Stimulated activated CD8-positive, alpha-beta memory T cell treated with anti-CD3 and anti-CD28 coated beads, Interleukin-4, amount 100 ng/mL, for 4 hours (primary cell): ENCODE measurements at places on chromosomes 12 and 14.

DNA sequence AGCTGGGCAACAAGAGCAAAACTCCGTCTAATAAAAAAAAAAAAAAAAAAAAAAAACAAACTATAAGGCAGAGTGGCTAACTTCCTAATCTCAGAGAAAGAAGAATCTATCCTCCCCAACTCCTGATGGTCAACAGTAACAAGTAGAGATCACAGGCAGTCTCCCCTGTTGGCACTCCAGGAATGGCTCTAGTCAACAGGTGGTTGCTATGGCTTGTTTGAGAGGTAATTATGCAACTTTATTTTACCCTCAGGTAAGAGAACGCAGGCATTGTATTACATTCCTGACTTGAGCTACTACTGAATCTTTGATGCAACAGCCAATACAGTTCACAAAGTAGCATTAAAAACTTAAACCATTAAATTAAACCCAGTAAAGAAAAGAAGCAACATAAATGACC, 180.3 kb downstream of the DICER1 start:
- no peak for DNase-seq

- no peak for DNase-seq
These were observed 8.2 kb downstream of the WBP11 start for GRCh38 chr12:14795028-14795448.

GRCh38 chr14:87254331-87254874, 738.6 kb downstream of the GALC start:
- DNase-seq = no peak

GRCh38 chr14:104771918-104772706, 19.2 kb downstream of the SIVA1 start:
- no peak for DNase-seq

- no peak for DNase-seq
These were observed 11.1 kb downstream of the GPR84 start for GRCh38 chr12:54352891-54353874.

DNA sequence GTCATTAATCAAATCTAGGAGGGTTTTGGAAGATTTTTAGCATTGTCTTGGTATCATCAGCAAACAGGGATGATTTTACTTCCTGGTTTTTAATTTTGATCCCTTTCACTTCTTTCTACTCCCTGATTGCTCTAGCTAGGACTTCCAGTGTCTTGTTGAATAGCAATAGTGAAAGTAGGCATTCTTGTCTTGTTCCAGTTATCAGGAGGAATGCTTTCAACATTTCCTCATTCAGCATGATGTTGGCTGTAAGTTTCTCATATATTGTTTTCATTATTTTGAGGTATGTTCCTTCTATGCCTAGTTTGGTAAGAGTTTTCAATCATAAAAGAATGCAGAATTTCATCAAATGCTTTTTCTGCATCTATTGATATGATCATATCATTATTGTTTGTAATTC, 244.2 kb upstream of the CLEC14A start:
- no peak for DNase-seq

DNA sequence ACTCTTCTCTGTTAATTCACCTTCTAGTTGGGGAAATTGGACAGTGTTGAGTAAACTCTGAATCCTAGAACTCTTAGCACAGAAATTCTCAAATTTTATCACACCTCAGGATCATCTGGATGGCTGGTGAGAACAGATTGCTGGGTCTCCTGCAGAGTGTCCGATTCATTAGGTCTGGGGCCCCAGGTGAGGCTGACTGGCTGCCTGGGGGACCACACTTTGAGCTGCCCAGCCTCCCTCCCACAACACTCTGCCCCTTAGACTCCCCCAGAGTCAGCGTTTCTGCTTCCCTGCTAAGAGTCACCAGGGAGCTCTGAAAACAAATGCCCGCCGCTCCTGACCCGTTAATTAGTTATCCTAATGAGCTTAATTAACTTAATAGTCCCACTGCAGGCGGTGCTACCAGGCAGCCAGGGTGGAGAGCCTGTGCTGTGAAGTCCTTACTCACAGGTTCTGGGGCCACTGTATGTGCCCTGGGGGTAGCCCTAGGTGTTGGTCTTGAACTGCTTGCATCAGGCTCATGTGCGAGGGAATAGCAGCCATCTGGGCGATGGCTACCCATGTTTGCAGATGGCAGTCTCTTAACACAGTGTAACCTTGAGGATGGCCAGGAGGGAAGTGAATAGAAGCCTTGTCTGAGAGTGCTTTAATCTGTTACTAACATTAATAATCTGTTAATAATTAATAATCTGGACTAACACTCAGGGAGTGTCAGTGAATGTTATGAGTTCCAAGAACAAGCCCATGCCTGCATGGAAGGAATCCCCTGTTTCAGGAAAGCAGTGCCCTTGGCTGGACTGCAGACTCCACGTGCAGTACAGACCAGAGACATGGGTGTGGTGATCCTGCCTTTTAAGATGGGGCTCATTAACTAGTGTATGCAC, 35.6 kb downstream of the AACS start:
- no peak for DNase-seq

- DNase-seq = no peak
These were observed 327.9 kb upstream of the DIO3 start for GRCh38 chr14:101233391-101233790.

GRCh38 chr12:4934407-4935035, 24.8 kb downstream of the KCNA1 start:
- no peak for DNase-seq

DNA sequence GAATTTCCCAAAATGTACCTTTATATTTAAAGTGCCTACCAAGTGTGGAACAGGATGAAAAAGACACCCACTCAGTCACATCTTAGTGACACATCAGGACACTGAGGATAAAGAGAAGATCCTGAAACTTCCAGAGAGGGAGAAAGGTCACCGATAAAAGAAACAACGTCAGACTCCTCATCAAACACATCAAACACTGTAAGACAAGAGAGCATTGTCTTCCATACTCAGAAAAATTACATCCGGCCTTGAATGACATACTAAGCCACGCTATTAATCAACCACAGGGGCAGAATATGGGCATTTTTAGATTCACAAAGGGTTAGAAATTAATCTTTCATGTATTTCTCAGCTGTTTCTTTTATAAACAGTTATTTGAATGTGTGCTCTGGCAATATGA, 490.3 kb downstream of the APAF1 start:
- DNase-seq = no peak
